ENCODE measurements at places on chromosomes 5 and 9.

DNA sequence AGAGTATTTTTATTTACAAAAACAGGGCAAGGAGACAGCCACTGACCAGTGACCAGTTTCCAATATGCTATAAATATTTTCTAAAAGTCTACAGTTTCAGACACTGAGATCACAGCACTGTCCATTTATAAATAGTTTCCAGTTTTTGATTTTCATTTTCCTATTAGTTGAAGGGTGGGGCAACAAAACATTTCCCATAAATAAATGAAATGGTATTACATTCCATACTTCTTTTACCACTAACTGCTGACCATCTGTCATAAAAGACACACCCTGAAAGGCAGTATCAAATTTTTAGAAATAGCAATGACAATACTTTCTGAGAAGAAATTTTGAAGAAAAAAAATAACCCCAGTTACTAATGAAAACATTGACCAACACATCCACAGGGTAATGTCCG is 126.7 kb downstream of the ARSB start:
- DNase-seq, result no peak

GRCh38 chr5:121660142-121660541 is 191.5 kb upstream of the FTMT start:
- no peak for DNase-seq

DNA sequence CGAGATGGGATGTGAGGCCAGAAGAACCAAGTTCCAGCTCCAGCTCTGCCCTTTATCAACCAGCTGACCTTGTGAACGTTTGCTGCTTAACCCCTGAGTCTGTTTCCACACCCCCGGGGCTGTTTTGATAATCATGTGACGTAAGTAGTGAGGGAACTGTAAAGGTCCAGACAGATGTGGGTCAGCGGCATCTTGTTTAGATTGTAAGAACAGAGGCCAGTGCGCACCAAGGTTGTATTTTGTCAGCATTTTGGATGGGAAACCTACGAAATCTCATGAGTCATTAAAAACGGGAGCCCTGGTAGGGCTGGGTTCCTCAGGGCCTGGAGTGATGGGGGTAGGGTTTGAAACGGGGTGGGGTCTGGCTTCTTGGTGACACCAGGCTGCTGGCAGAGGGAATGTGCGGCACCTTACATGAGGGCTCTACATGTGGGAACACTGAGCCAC is 13.8 kb upstream of the COL15A1 start:
- DNase-seq, result no peak

GRCh38 chr5:78562714-78563330 is 85.8 kb downstream of the LHFPL2 start:
- DNase-seq, result no peak

GRCh38 chr5:31148959-31149475 is 44.5 kb upstream of the CDH6 start:
- no peak for DNase-seq

GRCh38 chr5:134131165-134131564 is 16.7 kb downstream of the TCF7 start:
- no peak for DNase-seq
